GM23248 (cell line): ENCODE measurements at places on chromosomes 6 and 20.

- no peak for DNase-seq
Observed at GRCh38 chr6:38725414-38726183, 10.5 kb downstream of the DNAH8 start.

GRCh38 chr6:110875548-110876169 lies 1.1 kb downstream of the AMD1 start:
- peak; percentile 74 for DNase-seq

GRCh38 chr6:108883172-108883571 lies 35.0 kb downstream of the ARMC2 start:
- DNase-seq: no peak

DNA sequence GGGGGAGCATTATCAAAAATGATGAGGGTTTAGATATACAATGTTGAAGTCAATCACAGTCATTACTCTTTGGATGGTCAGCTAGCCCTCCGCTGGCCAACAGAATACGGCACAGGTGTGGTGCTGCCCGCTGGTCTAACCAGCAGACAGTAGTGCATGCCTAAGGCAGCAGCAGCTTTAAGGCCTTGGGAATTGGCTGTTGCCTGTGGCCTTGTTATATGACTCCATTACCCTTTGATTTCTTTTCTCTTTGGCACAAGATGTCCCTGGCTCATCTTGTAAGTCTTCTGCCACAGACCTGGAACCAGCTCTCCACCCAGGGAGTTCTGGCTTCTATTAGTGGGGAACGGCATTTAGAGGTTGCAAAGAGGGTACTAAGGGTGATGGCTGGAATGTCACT lies 110.2 kb downstream of the WDR27 start:
- DNase-seq: no peak

GRCh38 chr6:18509871-18510643 lies 122.9 kb downstream of the RNF144B start:
- peak; percentile 55 for DNase-seq

DNA sequence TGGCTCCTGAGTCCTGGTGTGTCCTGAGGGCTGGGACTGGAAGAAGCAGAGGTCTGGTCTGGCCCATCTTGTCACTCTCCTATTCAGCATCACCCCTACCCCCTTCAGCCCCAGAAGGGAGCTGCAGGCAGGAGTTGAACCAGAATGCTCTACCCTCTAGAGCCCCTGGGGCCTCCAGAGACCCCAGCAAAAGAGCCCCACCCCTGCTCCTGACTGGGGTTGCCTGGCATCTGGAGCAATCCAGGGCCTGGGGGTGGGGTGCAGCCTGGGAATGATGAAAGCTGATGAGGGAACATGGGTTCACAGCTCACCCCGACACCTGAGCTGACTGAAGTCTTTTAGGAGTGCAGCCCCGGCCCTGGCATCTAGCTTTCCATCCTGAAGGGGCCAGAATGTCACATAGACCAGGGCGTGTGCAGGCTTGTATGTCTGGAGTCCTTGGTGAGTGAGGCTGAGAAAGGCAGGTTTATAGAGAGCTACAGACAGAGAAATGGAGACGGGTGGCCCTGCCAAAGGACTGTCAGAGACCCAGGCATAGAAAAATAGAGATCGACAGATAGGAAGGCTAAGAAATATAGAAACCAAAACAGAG lies 12.2 kb downstream of the FGD2 start:
- no peak for DNase-seq

- DNase-seq: no peak
Observed at GRCh38 chr20:53088786-53089185, 116.6 kb downstream of the TSHZ2 start.

DNA sequence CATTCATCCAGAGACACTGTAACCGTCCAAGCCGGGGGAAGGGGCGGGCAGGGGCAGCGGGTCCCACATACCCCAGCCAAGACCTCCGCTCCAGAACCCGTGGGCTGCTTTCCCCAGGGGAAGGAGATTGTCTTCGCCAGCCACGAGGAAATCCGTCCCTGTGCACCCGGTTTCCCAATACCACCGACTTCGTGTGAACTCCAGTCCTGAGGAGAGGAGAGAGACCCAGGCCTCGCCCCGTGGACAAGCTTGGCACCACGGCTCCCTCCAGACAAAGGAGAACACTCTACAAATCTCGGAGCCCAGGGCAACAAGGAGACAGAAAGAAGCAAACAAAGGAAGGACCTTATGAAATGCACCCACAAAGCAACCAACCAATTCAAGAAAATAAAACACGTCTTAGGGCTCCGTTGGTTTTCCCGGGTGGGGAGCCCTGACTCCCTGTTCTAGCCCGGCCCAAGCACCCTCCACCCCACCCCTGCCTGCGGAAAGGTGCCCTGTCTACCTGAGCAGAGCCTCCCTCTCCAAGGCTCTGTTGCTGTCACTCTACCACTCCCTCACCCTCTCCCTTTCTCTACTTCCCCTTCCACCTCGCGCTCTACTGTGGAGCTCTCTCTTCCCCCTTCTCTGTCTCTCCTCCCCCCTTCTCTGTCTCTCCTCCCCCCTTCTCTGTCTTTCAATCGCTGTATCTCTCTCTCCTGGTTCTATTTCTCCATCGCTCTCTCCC lies 1382.8 kb upstream of the DEFB115 start:
- DNase-seq: no peak

DNA sequence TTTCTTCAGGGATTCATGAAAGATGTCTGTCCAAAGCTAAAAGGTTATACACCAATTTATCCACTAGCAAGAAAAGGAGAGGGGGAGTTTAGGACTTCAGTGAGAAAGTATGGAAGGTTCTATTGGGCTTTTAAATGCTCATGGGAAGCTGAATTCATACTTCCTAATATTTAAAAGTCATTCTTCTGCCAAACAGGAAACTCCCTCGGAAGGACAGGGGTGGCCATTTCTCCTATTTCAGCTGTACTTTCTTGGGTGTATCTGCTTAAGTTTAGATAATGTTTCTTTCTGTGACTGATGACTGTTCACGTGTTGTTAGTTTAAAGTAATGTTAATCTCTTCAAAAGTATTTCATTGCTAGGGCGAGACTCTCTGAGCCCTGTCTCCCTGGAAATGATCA lies 80.5 kb upstream of the IFNGR1 start:
- DNase-seq: no peak

DNA sequence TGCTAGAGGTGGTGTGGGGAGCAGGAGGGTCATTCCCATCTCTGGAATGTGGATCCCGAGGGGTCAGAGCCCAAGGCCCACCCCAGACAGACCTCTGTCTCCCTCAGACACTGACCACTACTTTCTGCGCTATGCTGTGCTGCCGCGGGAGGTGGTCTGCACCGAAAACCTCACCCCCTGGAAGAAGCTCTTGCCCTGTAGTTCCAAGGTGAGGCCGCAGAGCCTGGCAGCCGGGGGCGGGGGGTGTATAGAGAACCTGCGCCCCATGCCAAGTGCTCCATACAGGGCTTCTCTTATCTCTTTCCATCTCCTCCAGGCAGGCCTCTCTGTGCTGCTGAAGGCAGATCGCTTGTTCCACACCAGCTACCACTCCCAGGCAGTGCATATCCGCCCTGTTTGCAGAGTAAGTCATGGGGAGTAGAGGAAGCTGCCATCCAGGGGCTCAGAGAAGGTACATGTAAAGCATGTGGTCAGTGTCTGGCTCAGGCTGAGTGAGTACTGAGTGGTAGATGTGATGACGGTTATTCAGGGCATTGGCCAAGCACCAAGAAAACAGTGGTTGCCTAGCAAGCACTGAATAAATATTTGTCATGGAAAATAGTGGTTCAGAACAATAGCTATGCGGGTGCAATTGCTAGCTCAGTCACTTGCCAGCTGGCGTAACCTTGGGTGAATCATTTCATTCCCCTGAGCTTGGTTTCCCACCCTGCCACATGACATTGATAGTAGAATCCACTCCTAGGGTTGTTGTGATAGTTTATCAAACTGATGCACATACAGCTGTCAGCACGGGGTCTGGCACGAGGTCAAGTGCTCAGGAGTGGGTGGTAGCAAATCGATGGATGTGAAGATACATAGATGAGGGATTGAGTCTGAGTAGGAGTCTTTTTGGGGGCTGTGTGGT lies 3.5 kb downstream of the PIGT start:
- DNase-seq: peak; percentile 98

DNA sequence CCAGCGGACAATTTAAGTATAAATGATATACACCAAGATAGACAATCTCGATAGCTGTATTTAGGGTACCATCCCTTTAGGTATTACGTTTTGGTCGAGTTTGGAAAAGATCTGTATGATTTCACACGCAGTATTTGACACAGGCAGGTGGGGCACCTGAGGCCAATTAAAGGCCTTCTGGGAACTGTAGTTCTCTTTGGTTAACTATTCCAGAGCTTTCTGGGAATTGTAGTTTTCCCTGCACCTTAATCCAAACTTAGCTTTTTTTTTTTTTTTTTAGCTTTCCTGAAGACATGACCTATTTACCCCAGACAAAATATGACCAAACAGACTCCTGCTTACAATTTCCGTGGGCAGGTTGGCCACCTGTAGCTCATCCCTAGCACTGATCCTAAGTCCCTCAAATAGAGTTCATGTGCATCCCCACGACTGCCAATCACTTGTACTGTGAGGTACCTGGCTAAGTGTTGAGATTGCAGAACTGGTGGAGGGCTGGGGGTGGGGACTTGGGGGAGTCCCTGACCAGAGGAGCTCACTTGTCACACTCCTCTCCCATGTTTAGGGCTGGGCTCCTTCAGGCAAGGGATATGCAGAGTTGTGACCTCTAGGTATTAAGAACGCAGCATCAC lies 999 bp upstream of the EHMT2 start:
- peak; percentile 71 for DNase-seq

DNA sequence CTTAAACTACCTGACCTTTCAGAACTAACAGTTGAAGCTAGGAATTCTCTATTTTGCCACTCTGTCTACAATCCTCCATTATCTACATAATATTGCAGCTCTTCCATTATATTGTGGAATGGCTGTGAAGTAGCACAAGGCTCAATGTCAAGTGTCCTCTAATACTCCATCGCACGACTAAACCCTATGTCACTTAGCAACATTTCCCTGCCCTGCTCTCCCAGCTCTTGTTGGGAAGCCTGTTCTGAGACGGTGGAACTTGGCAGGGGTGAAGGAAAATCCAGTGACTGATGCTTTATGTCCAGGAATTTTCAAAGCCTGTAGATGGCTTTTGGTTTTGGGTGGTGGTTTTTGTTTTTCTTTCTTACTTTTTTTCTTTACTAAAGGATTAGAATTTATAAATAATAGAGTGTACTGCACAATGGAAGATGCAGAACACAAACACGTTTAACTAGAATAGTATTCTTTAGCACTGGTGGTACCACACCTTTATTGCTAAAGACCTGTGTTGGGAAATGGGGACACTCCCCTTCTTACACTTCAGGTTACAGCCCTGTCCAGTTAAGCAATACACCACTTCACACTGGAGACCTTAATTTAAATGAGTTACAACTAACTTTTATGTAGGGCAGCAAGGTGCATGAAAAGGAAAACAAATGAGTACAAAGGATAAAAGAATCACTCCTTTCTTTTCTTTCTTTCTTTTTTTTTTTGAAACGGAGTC lies 20.7 kb upstream of the AMD1 start:
- no peak for DNase-seq

DNA sequence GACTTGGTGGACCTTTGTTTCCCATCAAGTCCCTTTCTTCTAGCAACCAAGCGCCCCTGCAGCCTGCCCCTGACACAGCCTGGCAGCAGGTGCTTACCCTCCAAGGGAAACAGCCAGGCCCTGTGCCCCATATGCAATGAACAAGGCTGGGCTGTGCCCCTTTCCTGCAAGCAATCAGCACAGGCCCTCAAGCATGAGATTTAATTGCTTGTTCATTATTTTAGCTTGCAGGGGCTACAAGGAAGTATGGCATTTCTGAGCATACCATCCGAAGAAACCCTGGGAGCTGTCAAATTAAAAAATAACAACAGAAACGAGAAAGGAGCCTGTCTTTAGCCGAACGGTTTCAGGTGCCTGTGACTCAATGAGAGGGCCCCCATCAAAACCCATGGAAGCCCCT lies 522.9 kb upstream of the ARID1B start:
- DNase-seq: no peak

GRCh38 chr6:111938710-111939109 lies 65.5 kb upstream of the FYN start:
- peak; percentile 75 for DNase-seq

- DNase-seq: no peak
Observed at GRCh38 chr6:131183427-131184095, 48.3 kb downstream of the AKAP7 start.

DNA sequence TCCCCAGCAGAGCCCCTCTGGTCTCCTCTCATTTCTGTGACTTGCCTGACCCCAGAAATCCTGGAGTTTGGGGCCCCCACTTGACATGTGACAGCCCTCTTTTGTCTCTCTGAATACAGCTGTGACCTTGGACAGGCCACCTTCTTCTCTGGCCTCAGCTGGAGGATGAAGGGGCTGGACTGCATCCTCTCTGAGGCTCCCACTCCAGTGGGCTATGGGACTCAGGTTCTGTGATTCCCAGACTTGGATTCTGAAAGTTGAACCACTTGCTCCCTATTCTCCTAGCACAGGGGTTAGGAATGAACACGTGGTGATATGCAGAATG lies 9.1 kb downstream of the BPIFB3 start:
- no peak for DNase-seq

DNA sequence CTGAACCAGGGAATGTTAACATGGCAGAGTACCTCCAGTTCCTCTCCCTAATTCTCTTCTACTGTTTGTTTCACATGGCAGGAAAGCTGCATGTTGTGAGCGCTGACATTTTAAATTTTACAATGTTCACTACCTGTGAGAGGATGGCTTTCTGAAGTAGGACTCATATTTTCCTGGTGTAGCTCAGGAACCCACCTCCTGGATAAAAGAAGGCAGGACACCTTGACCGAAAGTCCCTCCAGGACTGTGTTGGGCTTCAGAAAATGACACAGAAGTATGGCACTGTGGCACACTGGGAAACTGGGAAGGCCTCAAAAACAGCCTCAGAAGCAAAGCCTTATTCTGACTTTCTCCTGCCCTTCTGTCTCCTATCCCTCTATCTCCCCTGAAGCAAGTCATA lies 33.3 kb downstream of the PTPRK start:
- DNase-seq: peak; percentile 20

DNA sequence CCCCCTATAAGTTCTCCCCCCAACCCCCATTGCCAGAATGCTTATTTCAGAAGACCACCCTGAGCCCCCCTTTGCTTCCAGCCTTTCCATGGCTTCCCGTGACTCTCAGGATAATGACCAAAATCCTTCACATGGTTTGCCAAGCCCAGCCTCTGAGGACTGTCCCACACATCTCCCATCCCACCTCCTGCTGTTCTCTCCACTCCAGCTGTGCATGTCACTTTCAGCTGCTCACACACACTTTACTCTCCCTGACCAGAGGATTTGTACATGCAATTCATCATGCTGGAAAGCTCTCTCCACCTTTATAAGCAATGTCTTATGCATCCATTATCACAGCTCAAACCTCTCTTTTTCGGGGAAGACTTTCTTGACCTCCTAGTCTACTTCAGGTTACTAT lies 164.2 kb downstream of the PRL start:
- DNase-seq: no peak

- DNase-seq: no peak
Observed at GRCh38 chr6:42078386-42078785, 28.1 kb downstream of the TAF8 start.

DNA sequence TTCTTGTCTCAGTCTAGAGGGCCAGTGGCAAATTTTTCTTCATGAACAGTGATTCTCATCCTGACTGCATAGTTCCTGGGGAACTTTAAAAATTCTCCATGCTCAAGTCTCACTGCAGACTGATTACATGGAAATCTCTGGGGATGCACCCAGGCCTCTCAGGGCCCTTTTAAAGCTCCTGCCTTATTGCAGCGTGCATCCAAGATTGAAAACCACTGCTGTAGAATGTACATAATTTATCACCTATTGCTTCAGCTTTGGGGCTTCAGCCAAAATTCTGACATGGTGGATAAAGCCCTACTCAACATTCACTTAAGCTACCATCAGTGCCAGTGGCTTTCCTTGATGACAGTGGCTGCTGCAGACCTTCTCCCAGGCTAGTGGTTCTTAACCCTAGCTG lies 143.8 kb downstream of the BTBD3 start:
- DNase-seq: no peak

GRCh38 chr6:138405816-138406413 lies 1.9 kb downstream of the HEBP2 start:
- no peak for DNase-seq
